ENCODE measurements at places on chromosomes 1 and 21.

DNA sequence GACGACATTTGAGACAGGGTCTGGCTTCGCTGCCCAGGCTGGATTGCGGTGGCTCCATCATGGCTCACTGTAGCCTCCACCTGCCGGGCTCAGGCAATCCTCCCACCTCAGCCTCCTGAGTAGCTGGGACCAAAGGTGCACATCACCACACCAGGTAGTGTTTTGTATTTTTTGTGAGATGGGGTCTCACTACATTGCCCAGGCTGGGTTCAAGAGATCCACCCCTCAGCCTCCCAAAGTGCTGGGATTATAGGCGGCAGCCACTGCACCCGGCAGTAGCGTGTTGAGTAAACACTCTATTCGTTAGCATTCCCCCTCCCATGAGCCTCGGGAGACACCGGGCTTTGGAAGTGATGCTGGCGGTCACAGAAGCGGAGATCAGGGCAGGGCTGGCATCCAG, 6.8 kb upstream of the C1QTNF12 start:
- no peak for DNase-seq

- DNase-seq, result no peak
Measured at GRCh38 chr1:181102841-181103240, 14.3 kb downstream of the IER5 start.

- no peak for DNase-seq
Measured at GRCh38 chr1:177170756-177171535, at the start of gene BRINP2. Gene BRINP2, plus strand, starts transcription at chr1:177170958. Its CDS starts 58,919 bp downstream, at chr1:177229877.

DNA sequence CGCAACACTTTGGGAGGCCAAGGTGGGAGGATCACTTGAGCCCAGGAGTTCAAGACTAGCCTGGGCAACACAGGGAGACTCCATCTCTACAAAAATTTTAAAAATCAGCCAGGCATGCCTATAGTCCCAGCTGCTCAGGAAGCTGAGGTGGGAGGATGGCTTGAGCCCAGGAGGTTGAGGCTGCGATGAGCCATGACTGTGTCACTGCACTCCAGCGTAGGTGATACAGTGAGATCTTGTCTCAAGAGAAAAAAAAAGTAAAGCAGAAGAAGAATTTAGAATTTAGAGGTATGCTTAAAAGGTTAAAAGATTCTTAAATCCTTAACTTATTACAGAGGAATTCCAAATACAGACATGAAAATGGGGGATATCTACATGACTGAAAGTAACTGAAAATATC, 79.5 kb downstream of the SMYD3 start:
- no peak for DNase-seq

GRCh38 chr1:186738926-186739325, 58.7 kb upstream of the PTGS2 start:
- DNase-seq, result no peak

- DNase-seq, result no peak
Measured at GRCh38 chr1:24222008-24222605, 35.0 kb upstream of the IFNLR1 start.

GRCh38 chr1:32204943-32205361, 519 bp upstream of the IQCC start:
- no peak for DNase-seq

DNA sequence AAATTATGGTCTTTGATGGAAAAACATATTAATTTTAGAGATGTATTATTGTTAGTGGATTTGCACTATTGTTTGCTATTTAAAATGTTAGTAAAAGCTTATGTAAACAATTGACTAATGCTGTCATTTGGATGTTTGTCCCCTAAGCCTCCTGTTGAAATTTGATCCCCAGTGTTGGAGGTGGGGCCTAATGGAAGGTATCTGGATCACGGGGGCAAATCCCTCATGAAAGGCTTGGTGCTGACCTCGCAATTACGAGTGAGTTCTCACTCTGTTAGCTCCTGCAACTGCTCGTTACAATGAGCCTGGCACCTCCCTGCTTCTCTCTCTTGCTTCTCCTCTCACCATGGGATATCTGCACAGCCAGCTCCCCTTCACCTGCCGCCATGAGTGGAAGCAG, 14.3 kb downstream of the TMEM35B start:
- DNase-seq, result no peak
